DND-41 (cell line): ENCODE measurements at places on chromosomes 1 and 21.

DNA sequence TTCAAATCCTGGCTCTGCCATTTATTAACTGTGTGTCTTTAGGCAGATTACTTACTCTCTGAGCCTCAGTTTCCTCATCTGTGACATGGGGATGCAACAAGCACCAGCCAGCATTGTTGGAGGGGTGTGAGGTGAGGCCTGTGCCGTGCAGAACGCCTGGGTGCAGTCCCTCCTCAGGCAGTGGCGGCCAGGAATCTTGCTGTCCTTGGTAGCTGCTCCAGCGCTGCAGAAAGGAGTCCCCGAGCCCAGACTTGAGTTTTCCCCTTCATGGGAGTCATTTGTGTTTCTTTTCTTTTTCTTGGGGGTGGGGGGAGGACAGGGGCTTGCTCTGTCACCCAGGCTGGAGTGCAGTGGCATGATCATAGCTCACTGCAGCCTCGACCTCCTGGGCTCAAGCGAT is 46.6 kb downstream of the DISP3 start:
- no peak for DNase-seq

GRCh38 chr1:196063952-196064351 is 544.3 kb downstream of the KCNT2 start:
- no peak for DNase-seq

- no peak for DNase-seq
Observed at GRCh38 chr1:9719978-9720722, 68.6 kb downstream of the PIK3CD start.

GRCh38 chr1:161082996-161083747 is 6.2 kb downstream of the NECTIN4 start:
- DNase-seq = no peak

DNA sequence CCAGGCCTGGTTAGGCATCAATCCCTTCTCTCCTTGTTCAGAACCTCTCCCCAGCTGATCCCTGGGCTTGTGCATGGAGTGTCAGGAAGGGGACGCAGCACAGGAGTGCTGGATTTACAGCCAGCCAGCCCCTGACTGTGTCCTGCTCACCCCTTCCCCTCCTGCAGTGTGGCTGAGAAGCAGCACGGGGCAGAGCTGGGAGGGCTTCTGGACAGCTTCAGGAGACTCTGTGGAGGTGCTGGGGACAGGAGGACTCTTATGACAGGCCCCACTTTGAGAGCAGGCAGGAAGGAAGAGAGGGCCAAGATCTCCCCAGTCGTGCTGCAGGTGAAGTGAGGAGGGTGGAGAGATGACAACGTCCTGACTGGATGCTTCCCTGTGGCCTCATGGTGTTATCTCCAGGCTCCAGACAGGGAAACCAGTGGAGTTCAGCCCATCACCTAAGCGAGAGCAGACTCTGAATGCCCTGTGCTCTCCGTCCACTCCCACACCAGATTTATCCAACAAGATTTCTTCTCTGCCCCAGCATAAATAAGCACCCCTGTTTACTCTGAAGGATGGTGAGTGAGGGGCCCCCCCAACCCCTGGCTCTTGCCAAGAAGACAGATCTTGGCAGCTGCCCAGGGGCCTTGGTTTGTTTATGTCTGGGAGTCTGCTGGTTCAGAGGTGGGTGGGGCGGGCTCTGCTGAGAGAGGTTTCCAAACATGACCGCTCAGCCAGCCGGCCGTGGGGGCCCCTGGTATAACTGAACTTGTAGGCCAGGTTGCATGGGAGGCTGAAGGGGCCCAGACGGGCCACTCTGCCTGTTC is 21.3 kb downstream of the TMCC2 start:
- no peak for DNase-seq

GRCh38 chr1:214862421-214862820 is 220.1 kb upstream of the KCNK2 start:
- no peak for DNase-seq

- peak; percentile 65 for DNase-seq
Observed at GRCh38 chr21:43854773-43855633, 10.0 kb upstream of the AGPAT3 start.
